ENCODE measurements at places on chromosomes 7 and 10. TPM values are rescaled to one million over a fixed set of nuclear protein-coding genes. Genes with fewer than 3 reads are reported as not detected.
A peak's percentile ranks its signal among the peaks of the same experiment; 100 is the strongest.

GRCh38 chr10:74593470-74593869 lies 232.9 kb upstream of the KAT6B start:
- DNase-seq: no peak

GRCh38 chr10:42962110-42962901 lies 114.6 kb upstream of the RET start:
- peak; percentile 74 for DNase-seq

DNA sequence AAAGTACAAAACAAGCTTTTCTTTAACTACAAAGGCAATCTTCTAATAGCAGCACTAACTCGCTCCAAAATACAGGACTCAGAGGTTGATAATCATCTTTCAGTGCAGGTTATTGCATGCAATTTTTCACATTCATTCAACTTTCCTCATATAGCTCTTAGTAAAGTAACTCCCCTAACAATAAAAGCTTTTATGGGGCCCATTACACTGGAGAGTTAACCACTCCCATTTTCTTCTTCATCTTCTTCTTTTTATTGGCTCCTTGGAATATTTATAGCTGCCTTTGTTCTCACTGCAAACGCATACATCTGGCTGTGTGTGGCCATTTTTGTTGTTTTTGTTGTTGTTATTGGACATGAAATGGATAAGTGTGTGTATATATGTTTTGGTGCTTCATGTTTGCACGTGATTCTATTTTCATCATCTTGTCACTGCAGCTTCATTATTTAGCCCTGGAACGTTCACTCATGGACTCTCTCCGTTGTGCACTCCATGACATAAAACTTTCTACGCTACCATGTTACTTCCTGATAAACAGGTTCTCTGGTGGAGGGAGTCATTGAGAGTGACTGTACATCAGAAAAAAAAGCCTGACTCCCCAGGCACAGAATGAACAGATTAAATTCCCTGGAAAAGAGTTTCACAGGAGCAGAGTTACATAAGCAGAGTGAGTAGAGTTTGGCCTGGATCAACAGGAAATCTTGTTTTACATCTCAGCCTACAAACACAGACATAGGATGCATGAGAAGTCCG lies 236.4 kb upstream of the SP4 start:
- no peak for DNase-seq

Gene GSTO2
- 0.67 TPM for total RNA-seq

Gene JCAD
- total RNA-seq: 19.3 TPM

Gene SKAP2
- 4.3 TPM for total RNA-seq

Gene LIPK
- total RNA-seq: not detected
